Parietal lobe (tissue), 2 donors: ENCODE measurements at places on chromosomes 5 and 9. TPM values are rescaled to one million over a fixed set of nuclear protein-coding genes. Genes with fewer than 3 reads are reported as not detected.

Gene SLCO6A1
- total RNA-seq: 0.31 TPM

Gene TCERG1
- 197 TPM for total RNA-seq

Gene DOCK8
- total RNA-seq: 4.1 TPM

Gene SURF1
- 10.6 TPM for total RNA-seq

Gene HTR1A
- 18.5 TPM for total RNA-seq

Gene MTX3
- total RNA-seq: 24.4 TPM

Gene C9orf50
- total RNA-seq: not detected

Gene ARL14EPL
- total RNA-seq: not detected

Gene KCNMB1
- not detected for total RNA-seq

Gene PLPP7
- total RNA-seq: 7.2 TPM

Gene SLC31A2
- 4.7 TPM for total RNA-seq

Gene CTNND2
- 136 TPM for total RNA-seq

Gene ZNF454
- total RNA-seq: 25.4 TPM

Gene IL5
- not detected for total RNA-seq

Gene GRIN3A
- total RNA-seq: 6.9 TPM

Gene NMUR2
- not detected for total RNA-seq

Gene CD274
- total RNA-seq: 0.31 TPM

Gene IL33
- total RNA-seq: 12.8 TPM

Gene TAF9
- 72.0 TPM for total RNA-seq

Gene NDUFB6
- 21.3 TPM for total RNA-seq

Gene PCDHGC4
- total RNA-seq: 91.7 TPM

Gene ELOVL7
- 4.1 TPM for total RNA-seq

Gene APBA1
- total RNA-seq: 51.3 TPM

Gene CATSPER3
- not detected for total RNA-seq

Gene DNAH5
- total RNA-seq: 8.1 TPM

Gene PROB1
- 0.94 TPM for total RNA-seq

Gene RGMB
- 73.2 TPM for total RNA-seq

Gene ECM2
- total RNA-seq: 2.2 TPM

Gene LTC4S
- 6.9 TPM for total RNA-seq

Gene PCDHAC1
- 66.4 TPM for total RNA-seq

Gene POU5F2
- 17.2 TPM for total RNA-seq

Gene HACD4
- 0.94 TPM for total RNA-seq

Gene ANKRD20A1
- 5.9 TPM for total RNA-seq

Gene ZCCHC7
- 32.6 TPM for total RNA-seq

Gene SH3GL2
- 81.1 TPM for total RNA-seq

Gene ENHO
- total RNA-seq: 27.5 TPM

Gene GRIA1
- 356 TPM for total RNA-seq

Gene GLDC
- total RNA-seq: 20.7 TPM

Gene HSPA9
- total RNA-seq: 184 TPM

Gene LOX
- total RNA-seq: 7.2 TPM

Gene GABRB2
- total RNA-seq: 77.0 TPM

Gene IFNB1
- not detected for total RNA-seq

Gene PCDHB7
- 17.8 TPM for total RNA-seq

Gene OR1B1
- not detected for total RNA-seq

Gene OBP2B
- total RNA-seq: not detected

Gene IL13
- not detected for total RNA-seq

Gene OLFM1
- 76.7 TPM for total RNA-seq

Gene CRB2
- total RNA-seq: 7.2 TPM

Gene SPATA6L
- 13.8 TPM for total RNA-seq

Gene PFDN1
- total RNA-seq: 50.7 TPM

Gene ANXA2R
- total RNA-seq: 2.5 TPM

Gene ATOSB
- total RNA-seq: 17.5 TPM

Gene LCN15
- total RNA-seq: not detected

Gene FLT4
- total RNA-seq: 3.1 TPM

Gene FAM153A
- 4.7 TPM for total RNA-seq

Gene FOXD4L3
- not detected for total RNA-seq

Gene CDC20B
- 0.31 TPM for total RNA-seq

Gene MOB3B
- total RNA-seq: 20.7 TPM

Gene ANKH
- 189 TPM for total RNA-seq

Gene WDR38
- total RNA-seq: not detected
